ENCODE measurements at places on chromosomes 3 and 15.

DNA sequence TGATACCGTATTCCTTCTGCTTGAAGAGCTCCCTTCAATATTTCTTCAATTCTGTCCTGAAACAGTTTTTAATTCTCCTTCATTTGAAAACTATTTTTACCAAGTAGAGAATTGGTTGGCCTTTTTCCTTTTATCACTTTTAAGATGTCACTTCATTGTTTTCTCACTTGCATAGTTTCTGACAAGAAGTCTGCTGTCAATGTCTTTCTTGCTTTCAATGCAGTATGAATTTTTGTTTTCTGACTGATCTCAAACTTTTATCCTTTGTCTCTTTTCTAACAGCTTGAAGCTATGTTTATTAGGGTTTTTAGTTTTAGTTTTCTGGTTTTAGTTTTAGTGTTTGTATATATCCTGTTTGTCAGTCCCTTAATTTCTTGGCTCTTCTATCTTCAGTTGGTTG is 364.8 kb upstream of the TPRG1 start:
- no peak for DNase-seq

- no peak for DNase-seq
Observed at GRCh38 chr3:133894353-133895207, 1.1 kb downstream of the RAB6B start.

- DNase-seq = no peak
Observed at GRCh38 chr3:129984125-129984524, 9.6 kb downstream of the TRH start.

- no peak for DNase-seq
Observed at GRCh38 chr3:124322966-124323365, 331.0 kb upstream of the ROPN1 start.

- DNase-seq = no peak
Observed at GRCh38 chr15:43449981-43450380, 43.0 kb downstream of the TP53BP1 start.

DNA sequence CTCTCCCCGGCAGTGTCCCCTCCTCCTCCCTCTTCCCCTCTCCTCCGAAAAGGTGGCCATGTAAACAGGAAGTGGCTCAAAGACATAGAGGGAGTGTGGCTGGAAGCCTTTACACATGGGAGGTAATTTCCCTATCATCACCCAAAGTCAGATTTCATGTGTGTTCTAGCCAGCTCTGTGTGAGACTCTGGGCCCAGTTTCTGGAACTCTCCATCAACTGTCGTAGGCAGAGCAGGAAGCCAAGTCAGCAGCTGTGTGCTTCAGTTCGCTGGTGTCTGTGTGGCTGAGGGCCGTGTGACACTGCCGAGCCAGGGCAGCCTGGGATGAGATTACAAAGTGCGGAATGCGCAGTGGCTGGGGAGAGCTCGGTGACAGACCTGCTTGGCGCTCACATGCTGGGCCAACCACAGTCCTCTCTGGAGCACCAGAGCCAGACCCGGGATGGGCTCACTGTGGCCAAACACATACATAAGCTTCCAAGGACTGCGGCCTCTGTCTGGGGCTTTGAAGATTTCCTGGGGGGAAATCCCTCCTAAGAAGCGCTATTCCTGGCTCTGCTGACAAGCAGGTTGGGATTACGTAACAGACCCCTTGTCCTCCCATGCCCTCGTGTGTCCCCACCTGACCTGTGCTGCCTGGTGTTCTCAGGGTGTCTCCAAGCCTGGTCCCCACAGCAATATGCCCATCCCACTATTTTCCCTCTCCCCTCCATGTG is 50.7 kb downstream of the UMPS start:
- no peak for DNase-seq

DNA sequence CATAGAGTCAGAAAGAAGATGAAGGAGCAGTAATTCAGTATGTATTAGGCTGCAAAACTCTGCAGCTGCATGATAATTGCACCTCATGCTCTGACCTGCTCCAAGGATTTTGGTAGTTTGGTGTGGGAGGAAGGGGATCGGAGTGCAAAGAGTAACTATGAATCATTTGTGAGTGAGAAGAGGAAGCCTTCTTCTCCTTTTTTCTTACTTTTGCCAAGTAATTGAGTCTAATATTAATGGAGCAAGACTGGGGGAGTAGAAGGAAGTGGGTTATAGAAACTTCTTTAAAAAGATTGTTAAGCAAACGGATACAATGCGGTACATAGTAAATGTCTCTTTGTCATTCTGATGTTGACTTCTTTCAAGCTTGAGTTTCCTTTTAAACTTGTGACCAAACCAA is 276.5 kb downstream of the EDEM1 start:
- DNase-seq = no peak

GRCh38 chr3:39809995-39810595 is 686 bp downstream of the MYRIP start:
- DNase-seq = no peak

GRCh38 chr15:73626072-73626471 is 7.1 kb downstream of the NPTN start:
- DNase-seq = no peak

DNA sequence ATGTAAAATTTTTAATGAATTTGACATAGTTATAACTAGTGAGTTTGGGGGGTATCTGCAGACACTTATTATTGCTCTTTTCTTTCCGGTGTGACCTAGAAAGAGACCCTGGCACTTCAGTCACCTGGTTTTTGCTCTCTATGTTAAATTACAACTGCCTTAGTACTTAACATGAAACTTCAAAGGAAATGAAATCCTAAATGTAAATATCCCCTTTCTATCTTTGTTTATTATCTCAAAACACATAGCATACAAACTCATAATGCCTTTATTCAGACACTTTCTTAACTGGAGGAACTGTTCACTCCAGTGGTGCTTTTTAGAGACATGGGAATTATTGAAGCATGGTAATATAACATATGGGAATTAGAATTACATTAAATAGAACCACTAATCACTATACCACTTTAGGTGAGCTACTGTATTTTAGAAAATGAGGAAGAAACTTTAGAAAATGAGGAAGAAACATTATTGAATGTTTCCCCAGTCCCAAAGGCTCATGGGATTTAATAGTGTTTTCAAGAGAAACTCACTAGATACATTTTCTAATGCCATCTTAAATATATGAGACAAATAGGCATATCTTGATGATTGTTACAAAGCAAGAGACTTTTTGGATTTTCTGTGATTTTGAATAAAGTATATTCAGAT is 119.5 kb upstream of the MLF1 start:
- DNase-seq = no peak

DNA sequence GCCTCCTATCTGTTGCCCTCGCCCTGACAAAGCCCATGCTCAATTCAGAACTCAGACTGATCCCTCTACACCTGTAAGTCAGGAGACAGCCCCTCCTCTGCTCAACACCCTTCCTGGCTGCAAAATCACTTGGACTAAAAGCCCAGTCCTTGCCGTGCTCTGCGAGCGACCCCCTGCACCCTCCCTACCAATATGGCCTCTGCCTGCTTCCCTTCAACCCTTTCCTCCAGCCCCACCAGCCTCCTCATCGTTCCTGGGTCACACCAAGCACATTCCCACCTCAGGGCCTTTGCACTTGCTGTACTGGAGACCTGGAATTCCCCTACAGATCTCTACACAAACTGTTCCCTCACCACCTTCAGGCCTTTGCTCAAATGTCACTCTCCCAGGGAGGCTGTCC is 5.2 kb upstream of the SSUH2 start:
- DNase-seq = no peak

GRCh38 chr15:48975472-48976419 is 12.0 kb upstream of the SHC4 start:
- peak; percentile 76 for DNase-seq

- DNase-seq = no peak
Observed at GRCh38 chr15:44082558-44083157, 112.4 kb downstream of the FRMD5 start.

GRCh38 chr3:156400735-156401134 is 154.2 kb downstream of the SSR3 start:
- no peak for DNase-seq

DNA sequence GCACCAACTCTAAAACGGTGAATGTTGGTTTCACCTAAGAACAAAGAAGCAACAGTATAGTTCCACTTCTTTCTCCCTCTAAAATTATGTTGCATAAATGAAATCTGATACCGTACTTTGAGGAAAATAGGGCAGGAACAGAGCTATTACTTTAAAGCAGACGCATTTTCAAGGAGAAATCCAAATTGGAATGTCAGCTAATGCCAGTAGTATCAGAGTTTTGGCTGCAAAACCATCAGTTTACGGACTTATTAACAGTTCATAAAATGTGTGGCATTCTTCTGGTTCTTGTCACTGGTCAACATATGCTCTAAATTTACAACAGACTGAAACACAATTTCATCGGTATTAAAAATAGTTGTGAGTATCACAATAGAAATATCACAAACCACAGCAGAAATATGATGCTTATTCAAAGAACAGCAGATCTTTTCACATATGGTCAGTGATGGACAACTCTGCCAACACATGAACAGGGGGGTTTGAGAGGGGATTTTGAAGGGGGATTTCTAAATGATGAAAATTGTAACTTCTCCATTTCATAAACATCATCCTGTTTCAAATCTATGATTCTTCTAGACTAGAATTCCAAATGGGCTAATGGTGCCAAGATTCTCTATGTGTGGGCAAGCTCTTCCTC is 38.7 kb upstream of the ROBO2 start:
- DNase-seq = no peak

DNA sequence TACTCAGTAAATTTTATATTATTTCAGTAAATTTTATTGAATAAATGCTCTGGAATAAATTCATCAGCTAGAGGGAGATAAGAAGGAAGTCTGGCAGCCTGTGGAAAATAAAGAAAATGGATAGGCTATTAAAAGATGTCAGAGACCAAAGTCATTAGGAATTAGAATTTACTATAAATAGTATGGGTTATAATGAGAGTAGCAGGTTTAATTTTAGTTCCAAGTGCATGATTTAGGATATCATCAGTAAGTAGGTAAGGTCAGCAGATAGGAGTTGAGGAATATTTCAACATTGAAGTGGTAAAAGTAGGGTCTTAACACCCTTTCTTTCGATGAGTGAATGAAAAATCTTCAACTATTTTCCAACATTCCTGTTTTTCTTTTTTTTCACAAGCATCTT is 64.6 kb downstream of the SNRPN start:
- no peak for DNase-seq

- no peak for DNase-seq
Observed at GRCh38 chr15:52462806-52463360, 65.8 kb downstream of the MYO5A start.

- no peak for DNase-seq
Observed at GRCh38 chr15:63306492-63307073, 29.2 kb downstream of the APH1B start.

All from GM19239 (cell line).